NCI-H2081 (cell line): ENCODE measurements at places on chromosomes 5 and 9.

DNA sequence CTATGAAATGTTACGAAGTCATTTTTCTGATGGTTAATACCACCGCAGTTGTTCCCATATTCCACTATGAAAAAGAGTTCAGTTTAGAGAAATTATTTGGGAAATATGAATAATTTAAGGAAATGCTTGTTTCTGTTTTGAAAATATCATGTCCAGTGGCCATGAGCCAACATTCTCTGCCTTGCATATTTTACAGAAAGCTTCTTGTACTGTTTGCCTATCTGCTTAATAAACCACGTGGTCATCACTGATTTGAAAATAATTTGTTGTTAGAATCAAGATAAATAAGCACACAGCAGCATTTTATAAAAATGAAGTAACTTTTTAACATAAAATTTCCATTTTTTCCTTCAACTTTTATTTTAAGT lies 381.5 kb upstream of the CDH18 start:
- DNase-seq = no peak

DNA sequence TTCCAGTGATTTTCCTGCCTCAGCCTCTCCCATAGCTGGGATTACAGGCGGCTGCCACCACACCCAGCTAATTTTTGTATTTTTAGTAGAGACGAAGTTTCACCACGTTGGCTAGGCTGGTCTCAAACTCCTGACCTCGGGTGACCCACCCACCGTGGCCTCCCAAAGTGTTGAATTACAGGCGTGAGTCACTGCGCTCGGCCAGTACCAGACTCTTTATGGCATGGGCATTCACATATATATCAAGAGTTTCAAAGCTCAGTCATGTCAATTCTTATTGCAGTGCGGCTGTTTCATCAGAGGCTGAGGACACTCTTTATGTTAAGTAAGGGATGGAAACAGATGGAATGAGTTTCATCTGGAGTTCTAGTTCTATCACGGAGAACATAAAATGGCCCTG lies 315.2 kb upstream of the CDH6 start:
- DNase-seq = no peak

DNA sequence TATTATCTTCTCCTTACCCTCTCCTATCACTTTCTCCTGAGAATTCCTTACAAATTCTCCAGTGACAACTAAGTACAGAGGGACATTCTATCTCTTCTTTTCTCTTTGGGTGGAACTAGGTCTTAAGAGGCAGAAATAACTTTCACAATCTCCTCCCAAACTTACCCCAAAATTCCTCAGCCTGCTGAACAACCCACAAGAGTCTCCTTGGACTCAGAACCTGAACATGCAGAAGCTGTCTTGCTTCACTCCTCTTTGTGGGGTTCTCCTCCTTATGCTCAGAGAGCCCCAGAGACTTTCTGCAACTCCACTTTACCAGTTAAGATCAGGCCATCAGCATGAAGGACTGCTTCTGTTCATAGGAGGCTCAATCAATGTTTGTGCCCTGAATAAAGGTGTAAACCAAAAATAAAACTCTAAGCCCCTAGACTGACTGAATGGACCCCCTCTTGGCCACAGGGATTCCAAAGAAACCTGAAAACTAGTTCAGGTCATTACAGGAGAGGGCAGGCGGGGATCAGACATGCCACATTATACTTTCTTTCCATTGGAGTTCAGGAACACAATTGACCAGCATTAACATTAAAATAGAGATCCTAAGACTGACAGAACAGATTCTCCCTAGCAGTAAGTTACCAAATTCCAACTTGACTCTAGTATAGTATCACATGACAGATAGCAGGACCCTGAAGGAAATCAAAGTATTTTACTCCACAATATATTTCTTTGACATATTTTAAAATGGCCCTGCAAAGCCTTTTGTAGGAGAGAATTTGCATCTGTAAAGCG lies 179.7 kb upstream of the FBXL17 start:
- DNase-seq = no peak

DNA sequence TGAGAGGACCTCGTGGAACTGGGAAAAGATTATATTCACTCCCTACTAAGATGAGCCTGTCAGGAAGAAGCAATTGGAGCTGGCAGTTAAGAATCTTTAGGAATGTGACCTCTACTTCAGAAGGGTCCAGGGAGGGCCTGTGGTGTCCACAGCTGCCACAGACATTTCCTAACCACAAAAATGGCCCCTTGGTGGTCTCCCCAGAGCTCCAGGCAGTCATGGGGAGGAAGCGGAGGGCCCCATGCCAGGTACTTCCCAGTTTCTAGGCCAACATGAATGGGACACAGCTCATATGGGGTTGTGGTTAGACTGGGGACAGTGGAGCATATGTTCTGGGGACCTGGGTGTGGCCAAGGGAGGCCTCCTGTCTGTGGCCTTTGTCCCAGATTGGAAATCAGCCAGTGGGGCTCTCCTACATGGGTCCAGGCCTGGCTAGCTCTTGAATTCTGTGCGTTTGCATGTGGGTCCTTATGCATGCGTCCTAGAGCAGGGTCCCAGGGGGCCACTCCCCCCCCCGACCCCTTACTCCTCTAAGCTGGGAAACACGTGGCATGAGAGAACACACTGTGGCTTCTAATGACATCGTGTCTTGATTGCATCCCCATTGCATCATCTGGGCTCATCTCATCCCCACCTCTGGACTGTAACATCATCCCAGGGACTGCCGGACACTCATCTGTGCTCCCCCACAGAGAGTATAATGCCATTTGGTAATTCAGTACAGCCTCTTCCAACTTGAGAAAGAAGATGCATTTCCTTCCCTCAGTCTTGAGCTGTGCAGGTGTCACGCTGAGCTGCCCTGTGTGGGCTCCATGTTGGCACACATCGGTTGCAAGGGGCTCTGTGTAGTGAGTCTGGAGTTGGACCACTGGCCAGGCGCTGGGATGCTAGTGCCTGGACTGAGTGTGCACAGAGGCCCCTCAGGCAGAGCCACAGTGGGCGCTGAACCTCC lies 31.3 kb downstream of the IRF1 start:
- no peak for DNase-seq

GRCh38 chr5:150323819-150324218 lies 21.1 kb upstream of the ARSI start:
- DNase-seq = no peak

- no peak for DNase-seq
These were observed 221.5 kb downstream of the MSX2 start for GRCh38 chr5:174945853-174946252.

- DNase-seq = no peak
These were observed 27.8 kb downstream of the KLHL3 start for GRCh38 chr5:137708062-137708461.
